Activated CD4-positive, CD25-positive, alpha-beta regulatory T cell treated with anti-CD3 and anti-CD28 coated beads, Interleukin-2, amount 50 U/mL, for 24 hours (primary cell): ENCODE measurements at places on chromosomes 7 and 10.
A peak's percentile ranks its signal among the peaks of the same experiment; 100 is the strongest.

GRCh38 chr7:149021725-149022062, 6.6 kb downstream of the PDIA4 start:
- ATAC-seq = no peak

- ATAC-seq = no peak
Observed at GRCh38 chr10:82084904-82085303, 209.9 kb downstream of the NRG3 start.

DNA sequence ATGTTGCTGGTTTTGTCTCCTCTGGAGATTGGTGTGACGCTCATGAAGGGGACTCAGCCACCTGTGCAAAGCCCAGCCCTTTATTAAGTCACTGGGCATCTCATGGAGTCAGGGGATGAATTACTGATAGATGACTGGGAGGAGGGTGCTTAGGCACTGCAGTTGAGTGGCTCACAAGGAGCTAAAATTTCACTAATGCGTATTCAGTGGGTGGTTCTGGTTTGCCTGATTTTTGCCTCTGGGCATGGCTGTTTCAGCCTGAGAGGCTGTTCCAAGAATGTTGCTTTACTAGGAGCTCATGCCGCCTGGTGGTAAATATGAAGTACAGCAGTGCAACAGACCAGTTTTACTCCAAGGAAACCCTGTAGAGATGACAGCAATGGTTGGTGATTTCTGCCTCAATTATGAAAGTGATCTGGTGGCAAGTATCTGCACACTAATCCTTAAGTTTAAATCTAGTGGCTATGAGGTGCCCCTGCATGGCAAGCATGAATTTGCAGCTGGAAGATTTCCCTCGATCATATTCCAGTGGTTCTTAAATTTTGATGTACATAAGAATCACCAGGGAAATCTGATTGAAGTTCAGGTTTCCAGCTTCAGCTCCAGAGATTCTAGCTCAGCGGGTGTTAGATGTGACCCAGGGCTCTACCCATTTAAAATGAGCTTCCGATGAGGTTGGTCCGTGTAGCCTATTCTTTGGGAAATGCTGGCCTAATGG, 19.9 kb downstream of the ACTA2 start:
- peak; percentile 68 for ATAC-seq

GRCh38 chr7:116271161-116271913, 61.0 kb downstream of the TES start:
- no peak for ATAC-seq

- no peak for ATAC-seq
Observed at GRCh38 chr10:50381642-50382041, 130.3 kb upstream of the ASAH2 start.

DNA sequence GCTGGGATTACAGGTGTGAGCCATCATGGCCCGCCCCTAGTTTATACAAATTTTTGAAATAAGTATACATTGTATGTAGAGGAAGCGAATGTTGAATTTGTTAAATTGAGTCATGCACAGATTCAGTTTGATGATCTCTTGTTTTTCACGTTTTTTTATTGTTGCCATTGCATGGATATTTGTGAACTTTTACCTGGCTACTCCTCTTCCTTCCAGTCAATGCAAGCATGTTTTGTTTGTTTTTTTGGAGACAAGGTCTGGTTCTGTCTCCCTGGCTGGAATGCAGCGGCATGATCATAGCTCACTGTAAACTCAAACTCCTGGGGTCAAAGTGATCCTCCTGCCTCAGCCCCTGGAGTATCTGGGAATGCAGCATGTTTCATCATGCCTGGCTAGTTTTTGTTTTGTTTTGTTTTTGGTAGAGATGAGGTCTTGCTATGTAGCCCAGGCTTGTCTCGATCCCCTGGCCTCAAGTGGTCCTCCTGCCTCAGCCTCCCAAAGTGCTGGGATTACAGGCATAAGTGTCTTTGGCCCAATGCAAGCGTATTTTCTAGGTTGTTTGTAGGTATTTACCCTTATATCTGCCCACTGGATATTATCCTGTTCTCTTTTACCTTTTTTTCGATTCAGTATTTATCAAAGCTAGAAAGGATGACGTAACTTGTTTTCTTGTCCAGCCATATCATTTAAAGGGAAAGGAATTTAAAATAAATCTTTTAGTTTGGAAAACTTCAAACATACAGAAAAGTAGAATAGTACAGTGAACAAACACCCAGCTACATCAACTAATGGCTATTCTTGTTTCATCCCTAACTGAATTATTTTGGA, 11.0 kb downstream of the LCOR start:
- no peak for ATAC-seq

DNA sequence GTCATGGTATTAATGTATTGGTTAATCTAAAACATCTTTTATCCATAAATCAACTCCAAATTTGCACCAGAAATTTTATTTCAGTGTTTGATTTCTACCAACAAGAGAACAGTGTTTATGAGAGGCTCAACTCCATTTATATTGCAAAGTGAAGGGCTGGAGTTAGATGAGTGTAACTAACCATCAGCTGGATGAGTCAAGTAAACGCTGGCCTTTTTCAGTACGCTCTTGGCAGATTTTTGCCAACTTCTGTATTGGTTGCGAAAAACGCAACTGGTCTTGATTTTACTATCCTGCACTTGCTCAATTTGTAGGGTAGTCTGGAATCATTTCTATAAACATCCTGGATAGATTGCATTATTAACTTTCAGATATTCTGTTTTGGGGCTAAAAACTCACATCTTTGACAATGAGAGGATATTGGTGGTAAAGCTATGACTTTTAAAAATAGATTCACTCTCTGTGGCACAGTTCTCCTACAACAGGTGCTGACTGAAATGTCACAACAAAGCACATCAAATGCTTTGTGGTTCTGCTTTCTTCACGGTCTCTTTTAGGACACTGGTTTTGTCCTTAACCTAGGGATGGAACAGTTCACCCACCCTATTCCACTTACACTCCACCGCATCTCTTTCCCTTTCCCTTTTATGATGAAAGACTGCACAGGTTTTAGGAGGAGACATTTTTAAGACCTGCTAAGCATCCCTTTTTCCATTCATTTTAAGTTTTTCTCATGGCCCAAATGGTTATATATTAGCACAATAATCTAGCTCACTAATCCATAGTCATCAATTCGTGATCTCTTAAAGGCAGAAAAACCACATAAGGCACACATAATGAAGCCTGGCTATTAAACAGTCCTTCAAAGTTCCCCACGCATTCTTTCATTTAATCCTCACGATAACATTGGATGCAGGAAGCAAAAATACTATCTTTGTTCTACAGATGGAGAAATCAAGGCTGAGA, 12.8 kb downstream of the CACNA2D1 start:
- no peak for ATAC-seq

GRCh38 chr10:123462756-123463155, 203.4 kb upstream of the GPR26 start:
- ATAC-seq = no peak

GRCh38 chr10:119498889-119499676, 43.4 kb downstream of the RGS10 start:
- no peak for ATAC-seq

DNA sequence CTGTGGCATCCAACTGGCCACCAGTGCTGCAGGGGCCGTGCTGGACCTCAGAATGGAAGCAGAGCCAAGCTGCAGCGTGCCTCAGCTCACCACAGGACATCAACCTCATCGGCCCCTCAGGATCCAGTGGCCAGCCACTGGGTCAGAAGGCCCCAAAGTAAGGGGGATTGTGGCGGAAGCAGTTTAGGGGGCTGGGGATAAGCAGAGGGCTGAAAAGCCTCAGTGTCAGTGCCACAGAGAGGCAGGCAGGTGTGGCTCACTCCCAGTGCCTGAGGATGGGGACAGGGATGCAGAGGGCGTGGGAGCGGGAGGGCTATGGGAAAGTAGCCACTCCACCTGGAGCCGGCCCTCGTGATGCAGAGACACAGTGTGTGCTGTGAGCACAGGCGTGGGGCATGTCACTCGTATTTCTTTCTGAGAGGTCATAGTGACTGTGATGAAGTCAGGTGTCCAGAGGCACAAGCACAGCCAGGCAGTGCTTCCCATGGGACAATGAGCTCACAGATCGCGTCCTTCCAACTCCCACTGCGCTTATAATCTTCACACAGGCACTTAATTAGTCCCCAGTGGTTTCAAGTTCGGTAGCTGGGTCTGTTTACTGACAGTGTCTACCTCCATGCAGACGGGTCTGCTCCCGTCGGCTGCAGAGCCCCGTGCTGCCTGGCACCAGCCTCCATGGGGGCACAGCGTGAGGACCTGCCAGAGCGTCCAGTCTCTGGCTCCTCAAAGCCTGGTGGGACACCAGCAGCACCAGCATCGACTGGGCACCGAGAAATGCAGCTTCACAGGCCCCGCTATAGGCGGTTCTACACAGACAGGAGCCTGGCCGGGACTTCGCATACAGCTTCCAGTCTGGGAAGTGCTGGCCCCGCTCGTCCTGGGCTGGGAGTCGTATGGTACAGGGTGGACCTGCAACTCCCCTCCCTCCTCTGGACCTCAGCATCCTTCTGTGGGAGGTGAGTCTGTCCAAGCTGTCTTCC, 42.9 kb upstream of the CNPY1 start:
- ATAC-seq = no peak
